ENCODE measurements at places on chromosomes 3 and 15.

DNA sequence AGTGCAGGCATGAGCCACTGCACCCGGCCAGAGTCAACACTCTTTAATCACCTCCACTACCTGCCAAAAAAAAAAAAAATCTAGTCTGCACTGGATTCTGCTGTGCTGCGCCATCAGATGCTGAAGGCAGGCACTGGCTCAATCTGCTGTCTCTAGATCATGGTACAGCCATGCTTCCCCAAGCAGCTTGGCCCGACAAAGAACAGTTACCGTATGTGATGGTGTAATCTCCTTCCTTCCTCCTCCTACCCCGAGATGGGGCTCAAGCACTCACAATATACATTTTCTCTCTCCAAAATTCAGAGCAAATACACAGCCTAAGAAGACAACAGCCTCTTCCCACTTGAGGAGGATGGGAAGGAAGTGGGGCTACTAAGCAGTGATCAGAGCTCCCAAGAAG lies 45.1 kb downstream of the DAPK2 start:
- no peak for DNase-seq

- DNase-seq: no peak
Measured at GRCh38 chr3:174397848-174398247, 461.3 kb upstream of the NAALADL2 start.

GRCh38 chr3:141275973-141276372 lies 44.3 kb downstream of the PXYLP1 start:
- DNase-seq: no peak

- DNase-seq: no peak
Measured at GRCh38 chr3:23203708-23204330, 692 bp downstream of the UBE2E2 start.
